Renal cortex interstitium (tissue), 15 donors: ENCODE measurements at places on chromosomes 1 and 21.

DNA sequence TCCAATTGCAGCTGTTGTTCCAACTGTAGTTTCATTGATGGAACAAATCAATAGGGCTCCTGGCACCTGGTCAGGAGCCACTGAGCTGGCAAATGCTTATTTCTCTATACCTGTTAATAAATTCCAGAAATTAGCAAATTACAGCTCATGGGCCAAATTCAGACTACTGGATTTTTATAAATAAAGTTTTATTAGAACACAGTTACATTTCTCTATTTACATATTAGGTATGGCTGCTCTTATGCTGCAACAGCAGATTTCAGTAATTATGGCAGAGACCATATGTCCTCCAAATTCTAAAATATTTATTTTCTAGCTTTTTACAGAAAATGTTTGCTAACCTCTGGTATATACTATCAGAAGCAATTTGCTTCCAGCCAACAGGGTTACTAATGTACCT lies 47.8 kb downstream of the DUSP10 start:
- DNase-seq: no peak

DNA sequence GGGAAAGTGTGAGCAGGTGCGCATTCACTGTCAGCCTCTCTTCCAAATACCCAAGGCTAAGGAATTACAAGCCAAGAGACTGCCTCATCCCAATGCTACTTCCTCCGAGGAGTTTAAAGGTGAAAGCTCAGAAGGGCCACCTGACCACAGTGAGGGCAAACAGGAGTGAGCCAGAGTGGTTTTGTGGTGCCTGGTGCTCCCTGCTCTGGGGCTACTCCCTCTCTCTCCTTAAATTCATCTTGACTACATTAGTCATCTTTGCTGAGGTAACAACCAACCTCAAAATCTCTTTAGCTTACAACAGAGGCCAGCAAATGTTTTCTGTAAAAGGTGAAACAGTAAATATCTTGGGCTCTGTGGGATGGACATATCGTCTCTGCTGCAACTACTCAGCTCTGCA lies 14.2 kb upstream of the ZBTB8A start:
- DNase-seq: no peak

DNA sequence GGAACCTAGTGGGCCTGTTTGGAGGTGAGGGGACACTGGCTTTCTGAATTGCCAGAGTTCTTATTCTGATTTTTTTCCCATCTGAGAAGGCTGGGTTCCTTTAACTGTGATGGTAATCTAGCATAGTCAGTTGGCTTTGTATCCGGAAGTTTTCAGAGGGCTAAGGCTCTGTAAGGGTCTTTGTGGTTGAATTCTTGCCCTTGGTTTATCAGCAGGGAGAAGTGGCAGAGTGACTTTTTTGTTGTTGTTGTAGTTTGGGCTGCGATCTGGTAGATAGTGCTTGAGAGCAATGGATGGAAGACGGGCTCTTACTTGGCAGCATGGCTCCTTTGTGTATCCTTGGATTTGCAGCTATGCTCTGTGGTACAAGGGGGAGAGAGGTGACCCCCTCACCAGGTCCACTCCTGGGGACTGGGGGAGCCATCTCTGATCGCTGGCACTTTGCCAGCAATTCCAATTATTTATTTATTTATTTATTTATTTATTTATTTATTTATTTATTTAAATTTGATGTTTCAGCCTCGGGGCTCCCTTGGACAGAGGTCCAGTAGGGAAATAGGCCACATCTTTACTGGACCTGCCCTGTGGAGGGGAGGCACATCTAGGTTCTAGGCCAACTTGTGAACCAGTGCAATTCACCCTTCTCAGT lies 18.5 kb downstream of the TCP10L start:
- DNase-seq: no peak

GRCh38 chr1:247216261-247216660 lies 39.6 kb upstream of the VN1R5 start:
- no peak for DNase-seq

GRCh38 chr1:175984813-175985212 lies 222.3 kb downstream of the COP1 start:
- DNase-seq: no peak

GRCh38 chr1:65310078-65310587 lies 790 bp downstream of the DNAJC6 start:
- DNase-seq: peak; percentile 26
